ENCODE measurements at places on chromosomes 2 and 18.
A peak's percentile ranks its signal among the peaks of the same experiment; 100 is the strongest.

GRCh38 chr2:69931832-69932595 is 17.1 kb downstream of the MXD1 start:
- peak; percentile 55 for DNase-seq

DNA sequence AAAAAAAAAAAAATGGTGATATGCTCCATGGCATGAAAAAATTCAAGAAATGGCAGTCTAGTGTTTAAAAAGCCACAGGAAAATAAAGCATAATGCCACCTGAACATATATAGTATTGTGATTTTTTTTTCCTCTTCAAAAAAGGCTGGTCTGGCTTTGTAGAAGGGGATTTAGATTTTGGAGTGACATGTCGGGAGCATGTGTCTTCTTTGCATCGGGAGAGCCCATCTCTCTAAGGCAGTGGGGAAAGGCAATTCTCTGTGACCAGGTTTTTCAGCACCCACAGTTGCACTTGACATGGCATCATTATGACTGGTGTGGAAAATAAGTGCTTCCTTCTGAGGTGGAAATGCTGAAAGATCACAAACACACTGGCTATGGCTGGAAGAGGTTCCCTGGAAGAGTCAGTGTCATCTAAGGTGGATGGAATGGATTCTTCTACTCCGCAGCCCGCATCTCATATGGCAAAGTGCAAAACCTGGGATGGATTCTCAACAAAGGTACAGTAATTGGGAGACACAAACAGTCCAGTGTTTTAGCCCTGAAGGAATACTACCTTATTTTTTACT is 172.5 kb downstream of the AGAP1 start:
- DNase-seq = no peak

- no peak for DNase-seq
These were observed 167.5 kb downstream of the MCFD2 start for GRCh38 chr2:46748121-46748520.

DNA sequence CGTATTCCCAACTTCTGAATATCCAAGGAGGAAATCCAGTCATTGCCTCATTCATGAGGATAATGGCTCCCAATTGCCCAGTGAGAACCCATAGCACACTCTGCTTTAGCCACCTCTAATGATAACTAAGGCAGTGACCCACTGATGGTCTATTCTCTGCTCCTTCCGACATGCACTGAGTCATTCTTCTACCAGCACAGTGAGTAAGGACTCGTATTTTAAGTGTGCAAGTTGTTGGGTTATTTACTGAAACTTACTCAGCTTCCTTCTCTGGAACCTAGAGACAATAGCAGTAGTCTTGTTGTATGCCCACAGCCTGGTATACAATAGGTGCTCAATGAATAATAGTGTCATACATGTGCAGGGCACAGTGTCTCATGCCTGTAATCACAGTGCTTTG is 81.1 kb upstream of the ZNF397 start:
- DNase-seq = no peak

GRCh38 chr2:5616019-5616418 is 76.2 kb upstream of the SOX11 start:
- DNase-seq = no peak

DNA sequence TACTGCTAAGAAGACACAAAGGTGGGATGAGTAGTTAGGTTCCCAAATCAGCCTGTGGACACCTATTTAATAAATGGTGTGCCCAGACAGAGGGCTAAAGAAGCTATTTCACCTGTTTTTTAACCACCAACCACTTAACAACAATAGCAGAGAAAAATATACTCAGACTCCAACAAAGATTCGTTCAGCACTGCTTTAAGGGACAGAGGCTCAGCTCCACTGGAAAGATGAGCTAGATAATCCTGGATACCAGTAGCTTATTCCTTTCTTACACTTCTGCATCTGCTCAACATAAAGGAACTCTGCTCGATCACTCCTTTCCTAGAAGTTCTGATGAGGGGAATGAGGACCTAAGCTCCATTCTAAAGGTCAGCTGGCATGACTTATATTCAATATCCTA is 44.5 kb downstream of the PTCD3 start:
- no peak for DNase-seq

GRCh38 chr2:170157025-170157684 is 20.8 kb upstream of the MYO3B start:
- no peak for DNase-seq

- no peak for DNase-seq
These were observed 793.0 kb upstream of the ACVR2A start for GRCh38 chr2:147051814-147052213.

- no peak for DNase-seq
These were observed 6.7 kb upstream of the ADCY3 start for GRCh38 chr2:24926602-24927252.

DNA sequence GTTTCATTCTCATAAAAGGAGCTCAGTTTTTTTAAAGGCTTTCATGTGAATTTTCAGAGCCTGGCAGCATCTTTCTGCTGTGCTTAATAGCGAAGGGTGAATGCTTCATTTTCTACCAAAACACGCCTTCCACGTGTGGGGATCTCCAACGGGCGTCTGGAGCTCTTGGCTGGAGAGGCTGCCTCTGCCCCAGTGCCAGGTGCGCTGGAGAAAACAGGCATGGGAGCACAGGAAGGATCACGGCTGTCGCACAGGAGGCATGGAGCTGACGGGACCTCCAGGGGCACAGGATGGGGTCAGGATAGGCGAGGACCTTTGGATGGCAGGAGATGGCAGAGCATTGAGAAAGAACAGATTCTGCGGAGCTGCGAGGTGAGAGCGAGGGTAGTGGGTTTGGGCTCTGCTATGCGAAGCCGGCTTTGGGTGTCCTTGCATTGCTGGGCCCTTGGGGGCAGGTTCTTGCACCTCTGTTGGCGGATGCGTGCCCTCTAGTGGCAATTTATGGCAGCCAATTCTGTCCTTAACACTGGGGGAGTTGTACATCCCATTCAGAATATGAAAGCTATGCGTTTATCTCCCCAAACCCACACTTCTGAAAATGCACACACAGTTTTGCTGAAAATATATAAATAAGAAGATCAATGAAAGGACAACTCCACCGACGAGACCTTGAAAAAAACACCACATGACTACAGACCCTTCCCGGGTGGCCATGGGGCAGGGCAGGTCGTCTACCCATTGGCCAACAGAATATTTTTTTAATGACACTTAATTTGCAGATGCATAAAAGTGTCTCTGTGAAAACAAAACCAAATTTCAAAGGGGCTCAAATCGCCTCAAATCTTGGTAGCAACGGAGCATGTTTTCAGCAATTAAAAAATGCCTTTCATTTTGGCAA is 90.4 kb upstream of the SLC35G4 start:
- DNase-seq = peak; percentile 75

- DNase-seq = no peak
These were observed 157.4 kb downstream of the CDH2 start for GRCh38 chr18:28019425-28020108.

DNA sequence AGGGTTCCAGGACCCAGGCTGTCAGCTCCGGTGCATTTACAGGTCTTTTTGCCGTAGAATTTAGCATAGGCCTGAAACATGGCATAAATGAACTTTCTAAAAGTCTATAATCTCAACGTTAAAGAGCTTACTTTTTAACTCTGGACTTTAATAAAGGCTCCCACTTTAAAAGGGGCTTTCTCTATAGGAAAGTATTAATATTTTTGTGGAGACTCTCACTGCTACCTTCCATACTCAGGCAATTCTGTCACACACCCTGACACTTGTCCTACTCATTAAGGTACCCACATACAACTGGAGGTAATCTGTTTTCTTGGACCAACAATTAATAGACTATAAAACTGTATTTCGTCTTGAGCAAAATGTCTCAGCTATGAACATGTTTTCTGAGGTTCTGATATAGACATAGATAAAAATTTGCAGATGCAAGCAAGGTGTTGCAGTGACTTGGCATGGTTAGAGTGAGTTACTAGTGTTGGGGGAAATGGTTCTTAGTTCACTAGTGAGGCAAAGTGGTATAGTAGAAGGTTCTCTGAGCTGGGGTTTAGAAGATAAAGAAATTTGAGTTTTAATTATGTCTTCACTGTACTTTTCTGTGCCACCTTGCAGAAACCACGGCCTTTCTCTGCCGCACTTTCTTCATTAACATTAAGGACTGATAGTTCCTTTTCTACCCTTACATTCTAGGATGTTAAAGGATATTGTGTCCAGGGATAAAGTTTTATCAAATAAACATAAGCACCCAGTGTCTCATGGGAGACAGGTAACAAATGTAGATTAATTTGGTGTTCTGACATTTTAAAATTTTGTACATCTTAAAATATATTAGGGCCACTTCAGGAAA is 10.8 kb upstream of the NR4A2 start:
- DNase-seq = no peak

DNA sequence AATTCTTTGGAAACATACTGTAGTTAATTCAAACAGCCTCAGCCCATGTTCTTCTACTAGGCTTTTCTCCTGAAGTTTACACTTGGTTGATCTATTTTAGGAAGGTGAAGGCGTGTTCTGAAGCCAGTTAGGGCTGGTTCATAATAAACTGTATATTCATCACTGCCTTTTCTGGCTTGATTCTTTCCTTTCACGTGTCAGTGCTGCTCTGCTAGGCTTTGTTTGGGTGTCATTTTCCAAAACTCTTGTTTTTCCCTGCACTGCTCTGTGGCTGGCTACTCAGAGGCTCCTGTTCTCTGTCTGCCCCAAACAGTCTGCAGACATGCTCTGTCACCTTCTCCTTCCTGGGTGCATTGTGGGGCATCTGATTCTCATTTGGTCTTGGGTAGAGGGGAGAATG is 136.1 kb downstream of the PARD3B start:
- DNase-seq = no peak

All from HL-60 (cell line).